ENCODE measurements at places on chromosomes 16 and 17.

- no peak for DNase-seq
Measured at GRCh38 chr17:28577466-28577824, 750 bp upstream of the ALDOC start.

DNA sequence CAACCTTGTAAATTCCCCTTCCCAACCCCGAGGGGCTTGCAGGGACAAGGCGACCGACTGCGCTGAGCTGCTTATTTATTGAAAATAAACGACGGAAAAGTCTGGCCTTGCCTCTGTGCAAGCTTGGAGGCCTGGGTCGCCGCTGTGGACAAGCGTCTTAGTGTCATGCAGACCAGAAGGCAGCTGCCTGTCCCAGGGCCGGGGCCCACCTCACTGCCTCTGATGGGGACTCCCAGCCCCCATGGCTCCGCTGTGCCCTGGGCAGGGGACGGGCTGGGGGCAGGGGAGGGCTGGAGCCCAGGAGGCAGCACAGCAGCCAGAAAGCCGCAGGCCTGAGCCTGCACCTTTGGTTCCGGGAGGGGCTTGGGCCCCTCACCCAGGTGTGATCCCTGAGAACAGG, 20.7 kb downstream of the RABEP2 start:
- no peak for DNase-seq

GRCh38 chr16:85512808-85513115, 100.4 kb upstream of the GSE1 start:
- no peak for DNase-seq

DNA sequence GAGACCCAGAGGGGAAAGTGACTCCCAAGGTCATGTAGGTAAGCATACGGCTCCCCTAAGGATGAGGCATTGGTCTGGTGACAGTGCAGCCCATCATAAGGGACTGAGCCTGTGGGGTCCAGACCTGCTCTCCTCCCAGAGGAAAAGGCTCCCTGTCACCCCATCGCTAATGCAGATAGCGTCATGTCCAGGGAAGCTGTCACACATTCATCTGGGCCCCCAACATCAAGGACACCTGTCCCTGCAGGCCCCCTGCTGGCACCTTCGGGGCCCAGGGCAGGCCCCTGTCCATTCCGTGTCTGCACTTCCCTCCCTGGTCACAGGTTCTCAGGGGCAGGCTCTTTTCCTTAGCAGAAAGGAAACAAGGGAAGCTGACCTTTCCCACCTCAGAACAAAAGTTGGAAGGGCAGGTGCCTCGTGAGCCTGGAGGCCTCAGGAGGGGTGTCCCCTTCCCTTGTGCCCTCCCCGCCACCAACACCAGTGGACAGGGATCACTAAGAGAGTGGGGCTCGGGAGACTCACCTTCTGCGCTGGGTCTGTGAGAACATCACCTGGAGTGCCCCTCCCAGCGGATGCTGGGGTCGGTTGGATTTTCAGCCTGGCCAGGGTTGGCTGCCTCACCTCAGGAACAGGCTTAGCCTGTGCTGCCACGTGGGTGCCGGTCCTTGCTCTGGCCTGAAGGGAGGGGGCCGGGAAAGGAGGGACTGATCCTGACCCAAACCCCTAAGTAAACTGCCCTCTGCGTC, 17.3 kb upstream of the LASP1NB start:
- no peak for DNase-seq

GRCh38 chr16:677316-678190, 2.1 kb downstream of the RHBDL1 start:
- no peak for DNase-seq

- DNase-seq: peak; percentile 79
Measured at GRCh38 chr17:40559954-40560591, 5.2 kb downstream of the CCR7 start.

GRCh38 chr16:55041540-55042234, 111.0 kb downstream of the IRX5 start:
- DNase-seq: no peak

DNA sequence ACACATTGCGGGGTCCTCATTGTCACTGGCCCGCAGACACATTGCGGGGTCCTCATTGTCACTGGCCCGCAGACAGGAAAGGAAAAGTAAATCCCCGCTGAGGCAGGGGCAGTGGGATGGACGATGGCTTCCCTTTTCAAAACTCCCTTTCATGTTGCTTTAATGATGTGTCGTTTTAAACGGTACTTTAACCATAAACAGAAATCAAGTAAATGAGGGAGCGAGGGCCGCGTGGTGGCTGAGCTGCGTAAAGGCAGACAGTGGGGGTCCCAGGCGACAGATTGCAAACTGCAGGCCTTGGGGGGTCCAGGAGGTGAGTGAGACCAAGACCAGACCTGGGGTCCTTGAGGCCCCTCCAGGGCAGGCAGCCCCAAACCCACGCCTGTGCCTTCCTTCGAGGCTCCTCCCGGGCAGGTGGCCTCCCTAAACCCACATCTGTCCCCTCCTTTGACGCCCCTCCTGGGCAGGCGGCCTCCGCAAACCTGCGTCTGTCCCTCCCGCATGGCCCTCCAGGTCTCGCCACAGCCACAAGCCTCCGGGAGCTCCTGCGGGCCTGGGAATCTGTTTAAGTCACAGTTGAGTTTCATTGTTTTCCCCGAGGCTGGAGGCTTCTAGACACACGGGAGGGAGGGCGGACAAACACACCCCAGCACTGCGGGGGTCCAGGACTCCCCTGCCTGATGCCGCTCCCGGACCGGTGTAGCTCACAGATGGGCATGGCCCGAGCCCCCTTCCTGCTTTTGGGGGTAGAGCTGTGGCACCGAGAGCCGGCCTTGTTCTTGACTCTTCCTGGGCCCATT, 7.3 kb downstream of the PIEZO1 start:
- no peak for DNase-seq

GRCh38 chr17:47728214-47728877, 4.7 kb upstream of the TBX21 start:
- no peak for DNase-seq

- no peak for DNase-seq
Measured at GRCh38 chr16:89368604-89369249, 121.6 kb downstream of the ANKRD11 start.
